ENCODE measurements at places on chromosomes 7 and 10.

DNA sequence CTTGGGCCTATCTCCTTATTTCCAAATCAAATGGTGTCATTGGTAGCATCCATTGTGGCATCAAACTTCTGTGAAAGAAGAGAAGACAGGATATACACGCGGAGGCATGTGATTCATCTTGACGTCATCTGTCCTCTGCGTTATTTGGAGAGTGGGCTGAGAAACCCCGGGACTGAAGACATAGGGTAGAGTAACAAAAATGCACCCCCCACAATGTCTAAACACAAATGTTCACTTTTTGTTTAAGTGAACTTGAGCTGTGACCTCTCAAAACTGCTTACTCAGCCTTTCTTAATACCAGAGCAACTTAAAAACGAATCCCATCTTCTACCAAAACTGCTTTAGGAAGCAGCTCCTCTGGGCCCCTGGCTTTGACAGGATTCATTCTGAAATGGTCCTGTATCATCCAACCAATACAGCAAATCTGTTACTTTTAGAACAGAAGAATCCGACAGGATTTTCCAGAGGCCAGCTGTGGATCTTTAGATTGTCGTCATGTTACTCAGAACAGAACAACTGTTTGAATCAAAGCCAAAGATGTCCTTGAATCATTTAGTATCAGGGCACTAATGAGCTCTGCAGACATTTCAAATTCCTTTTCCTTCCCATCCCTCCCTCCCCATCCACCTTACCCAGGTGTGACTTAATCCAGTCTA, 438.1 kb downstream of the SUGCT start:
- DNase-seq = no peak

DNA sequence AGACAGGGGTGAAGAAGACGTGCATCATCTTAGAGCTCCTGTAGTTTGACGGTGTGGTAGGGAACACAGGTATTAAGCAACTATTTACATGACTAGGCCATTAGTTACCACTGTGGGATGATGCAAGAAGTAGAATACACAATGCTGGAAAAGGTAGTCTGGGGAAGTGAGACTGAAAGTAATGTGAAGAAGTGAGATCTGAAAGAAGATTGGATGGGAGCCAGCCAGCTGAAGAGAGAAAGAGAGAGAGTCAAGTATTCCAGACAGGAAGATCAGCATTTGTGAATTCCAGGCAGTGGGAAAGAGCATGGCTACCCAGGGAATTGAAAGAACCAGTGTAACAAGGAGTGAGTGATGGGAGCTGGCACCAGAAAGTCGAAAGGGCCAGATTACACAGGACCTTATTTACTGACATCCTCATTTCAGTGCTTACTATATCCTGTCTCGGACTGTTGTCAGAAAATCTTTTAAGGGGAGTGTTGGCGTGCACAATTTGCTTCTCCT, 4.0 kb upstream of the CFAP58 start:
- DNase-seq = no peak

DNA sequence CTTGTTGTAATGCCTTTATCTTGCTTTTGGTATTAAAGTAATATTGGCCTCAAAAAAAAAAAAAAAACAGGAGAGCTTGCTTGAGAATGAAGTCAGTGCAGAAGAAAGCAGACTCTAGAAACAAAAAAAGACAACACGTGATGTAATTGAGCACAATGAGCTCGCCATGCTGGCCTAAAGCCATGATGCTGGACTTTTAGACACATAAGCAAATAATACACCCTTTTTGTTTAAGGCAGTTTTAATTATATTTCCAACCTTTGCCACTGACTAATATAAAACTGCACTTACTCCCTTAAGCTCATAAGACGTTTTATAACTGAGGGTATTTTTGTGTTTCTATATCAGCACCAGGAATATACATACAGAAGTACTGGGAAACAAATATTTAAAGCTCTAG, 798.3 kb downstream of the KCNMA1 start:
- DNase-seq = no peak

- DNase-seq = no peak
These were observed 6.5 kb upstream of the CRHR2 start for GRCh38 chr7:30688718-30689221.

GRCh38 chr7:4766666-4767519, 8.5 kb upstream of the AP5Z1 start:
- DNase-seq = no peak

- DNase-seq = no peak
These were observed 32.1 kb upstream of the LHFPL3 start for GRCh38 chr7:104296266-104296665.

GRCh38 chr10:71042216-71042615, 153.9 kb upstream of the PCBD1 start:
- DNase-seq = no peak

DNA sequence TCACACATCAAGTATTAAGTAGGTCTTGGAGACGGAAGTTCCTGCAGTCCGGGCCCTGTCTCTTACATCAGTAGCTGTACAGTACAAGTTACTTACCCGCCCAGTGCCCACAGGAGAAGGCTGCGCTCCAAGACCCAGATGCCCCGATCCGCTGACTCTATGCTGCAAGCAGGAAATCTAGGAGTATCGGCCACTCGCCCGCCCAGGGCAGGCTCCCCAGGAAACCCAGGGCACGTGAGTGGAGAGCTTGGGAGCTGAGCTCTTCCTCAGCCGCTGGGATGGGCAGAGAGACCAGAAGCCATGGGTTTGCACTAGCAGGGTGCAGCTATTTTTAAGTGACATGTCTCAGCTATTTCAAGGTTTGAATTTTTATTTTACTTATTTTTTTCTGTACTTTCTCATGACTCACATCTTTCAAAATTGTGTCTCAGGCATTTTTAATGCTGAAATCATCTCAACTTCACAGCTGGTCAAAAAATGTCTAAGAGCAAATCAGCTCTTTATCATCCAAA, 1.9 kb upstream of the GPER1 start:
- DNase-seq = no peak

- peak; percentile 73 for DNase-seq
These were observed 74.6 kb downstream of the PAXIP1 start for GRCh38 chr7:154928136-154929005.

- DNase-seq = no peak
These were observed 96.3 kb downstream of the CDK14 start for GRCh38 chr7:90692396-90692795.

DNA sequence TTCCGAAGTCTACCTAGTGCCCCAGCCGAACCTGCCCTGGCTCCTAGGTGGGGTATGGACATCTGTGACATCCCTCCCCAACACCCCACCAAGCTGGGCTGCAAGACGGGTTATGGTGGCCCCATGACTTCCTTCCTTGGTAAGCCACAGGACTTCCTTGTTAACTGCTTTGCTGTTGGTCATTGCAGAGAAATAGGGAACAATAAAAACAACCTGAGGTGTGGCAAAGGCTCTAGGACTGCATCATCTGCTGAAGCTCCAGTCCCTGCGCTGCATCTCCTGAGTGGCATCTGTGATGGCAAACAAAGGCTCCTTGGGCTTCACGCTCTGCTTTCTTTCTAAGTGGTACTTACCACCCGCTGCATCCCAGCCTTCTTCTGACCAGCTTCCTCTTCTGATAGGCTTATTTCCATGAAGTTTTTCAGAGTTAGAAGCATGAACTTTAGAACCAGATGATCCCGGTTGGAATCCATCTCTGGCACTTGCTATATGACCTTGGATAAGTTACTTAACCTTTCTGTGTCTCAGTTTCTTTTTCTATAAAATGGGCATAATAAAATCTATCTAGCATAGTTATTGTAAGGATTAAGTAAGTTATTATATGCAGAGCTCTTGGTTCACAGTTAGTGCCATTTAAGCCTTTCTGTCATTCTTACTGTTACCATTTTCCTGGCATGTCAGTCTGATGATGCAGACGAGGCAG, 216.8 kb downstream of the RPS24 start:
- DNase-seq = no peak

DNA sequence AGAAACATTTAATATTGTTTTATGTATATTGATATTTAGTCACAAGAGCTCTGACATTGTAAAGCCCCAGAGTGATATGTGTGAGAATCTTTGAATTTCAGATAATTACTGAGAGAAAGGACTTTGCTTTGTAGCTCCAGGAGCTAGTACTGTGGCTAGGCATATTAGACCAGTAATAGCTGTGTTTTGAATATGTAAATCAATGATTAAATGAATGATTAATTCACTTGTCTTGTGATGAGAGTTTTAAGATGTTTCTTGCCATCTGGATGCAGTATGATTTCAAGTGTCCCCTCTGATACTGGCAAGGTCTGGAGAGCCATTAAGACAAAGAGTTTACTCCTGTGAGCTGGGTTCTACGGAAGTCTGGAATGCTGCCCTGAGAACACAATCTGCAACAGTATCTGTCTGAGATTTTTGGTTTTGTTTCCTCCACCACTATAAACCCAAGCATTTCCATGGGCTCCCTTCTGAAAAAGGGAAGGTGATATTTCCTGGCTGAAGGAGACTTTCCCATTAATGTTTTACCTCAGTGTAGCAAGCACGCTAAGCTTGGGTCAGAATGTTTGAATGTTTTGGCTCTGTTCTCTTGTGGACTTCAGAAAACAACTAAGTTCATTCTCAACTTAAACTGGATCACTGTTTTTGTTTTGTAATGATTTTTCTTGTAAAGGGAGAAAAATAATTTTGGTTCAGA, 61.3 kb upstream of the BICC1 start:
- DNase-seq = no peak

All from NCI-H748 treated with DMSO at 0.1 percent for 48 hours (cell line).